ENCODE measurements at places on chromosomes 5 and 9.

DNA sequence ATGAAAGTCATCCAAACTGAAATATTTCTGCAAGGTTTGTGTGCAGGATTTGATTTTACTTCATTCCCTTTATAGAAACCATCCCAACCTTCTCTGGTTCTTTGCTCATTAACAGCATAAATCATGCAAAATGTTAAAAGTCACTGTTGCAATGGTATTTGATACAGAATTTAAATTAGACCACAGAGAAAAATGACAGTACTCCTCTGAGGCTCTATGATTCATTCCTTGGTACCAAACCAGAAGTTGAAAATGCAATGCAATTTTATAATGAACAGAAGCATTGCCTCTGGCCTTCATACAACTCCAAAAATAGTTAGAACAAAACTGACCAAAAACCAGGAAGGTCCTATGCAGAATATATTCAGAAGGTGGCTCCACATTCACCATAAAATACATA is 607.1 kb downstream of the TLE1 start:
- no peak for DNase-seq

DNA sequence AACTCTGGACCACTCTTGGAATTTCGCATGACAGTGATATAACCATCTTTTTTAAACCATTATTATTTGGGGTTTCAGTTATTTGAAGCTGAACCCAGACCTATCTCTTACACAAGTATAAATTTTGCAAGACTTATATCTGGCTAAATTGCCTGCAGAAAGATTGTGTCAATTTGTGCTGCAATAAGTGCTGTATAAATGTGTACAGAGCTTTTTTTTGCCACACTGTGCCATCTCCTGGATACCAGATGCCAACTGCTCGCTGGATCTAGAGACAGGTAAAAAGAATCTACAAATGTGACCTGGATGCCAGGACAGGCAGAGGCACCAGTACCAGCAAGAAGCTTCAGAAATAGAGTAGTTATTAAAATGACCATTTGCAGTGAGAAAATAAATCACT is 25.9 kb upstream of the TTC39B start:
- DNase-seq: no peak

- DNase-seq: no peak
Observed at GRCh38 chr5:93304456-93305250, 276.4 kb downstream of the NR2F1-AS1 start.

DNA sequence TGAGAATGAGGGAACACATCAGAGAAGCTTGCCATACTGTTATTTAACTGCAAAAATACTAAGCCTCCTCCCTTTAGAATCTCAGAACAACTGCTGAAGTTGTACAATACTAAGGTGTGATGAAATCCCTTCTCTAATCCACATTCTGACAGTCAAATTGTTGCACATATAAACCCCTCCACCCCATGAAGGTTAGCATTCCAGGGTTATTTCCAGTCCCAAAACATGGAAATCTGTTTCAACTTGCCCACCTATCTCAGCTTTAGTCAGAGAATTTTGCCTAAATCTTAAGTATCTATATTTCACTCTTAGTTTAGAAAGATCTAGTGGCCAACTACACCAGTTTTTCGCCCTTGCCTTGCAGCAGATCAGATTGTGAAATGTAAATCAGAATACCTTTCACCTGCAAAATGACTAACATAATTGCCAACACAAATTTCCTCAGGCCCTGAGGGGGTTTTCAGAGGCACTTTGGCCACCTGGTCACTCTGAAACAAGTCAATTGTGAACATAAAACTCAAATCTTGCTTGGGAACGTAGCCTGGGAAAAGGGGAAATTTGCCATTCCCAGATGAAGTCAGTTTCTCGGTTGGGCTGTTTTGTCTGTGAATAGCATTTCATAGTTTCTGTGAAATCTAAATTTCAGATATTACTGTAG is 93.9 kb downstream of the EFNA5 start:
- no peak for DNase-seq

GRCh38 chr9:93028448-93029006 is 30.0 kb upstream of the SUSD3 start:
- no peak for DNase-seq

GRCh38 chr5:111237470-111237869 is 13.3 kb downstream of the CAMK4 start:
- no peak for DNase-seq

DNA sequence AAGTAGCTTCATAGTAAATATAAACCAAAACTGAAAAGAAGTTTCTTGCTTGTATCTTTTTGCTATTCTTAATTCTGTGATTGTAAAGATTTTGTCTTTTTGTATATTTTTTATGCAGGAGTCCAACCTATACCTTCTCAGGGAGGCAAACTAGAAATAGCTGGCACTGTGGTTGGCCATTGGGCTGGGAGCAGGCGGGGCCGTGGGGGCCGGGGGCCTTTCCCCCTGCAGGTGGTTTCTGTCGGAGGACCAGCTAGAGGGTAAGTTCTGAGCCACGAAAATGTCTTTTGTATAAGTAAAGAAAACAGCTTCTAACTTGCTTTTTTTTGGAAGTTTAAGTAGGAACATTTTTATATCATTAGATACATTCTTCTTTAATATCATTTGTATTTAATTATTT is 15.4 kb upstream of the PHF2 start:
- no peak for DNase-seq

DNA sequence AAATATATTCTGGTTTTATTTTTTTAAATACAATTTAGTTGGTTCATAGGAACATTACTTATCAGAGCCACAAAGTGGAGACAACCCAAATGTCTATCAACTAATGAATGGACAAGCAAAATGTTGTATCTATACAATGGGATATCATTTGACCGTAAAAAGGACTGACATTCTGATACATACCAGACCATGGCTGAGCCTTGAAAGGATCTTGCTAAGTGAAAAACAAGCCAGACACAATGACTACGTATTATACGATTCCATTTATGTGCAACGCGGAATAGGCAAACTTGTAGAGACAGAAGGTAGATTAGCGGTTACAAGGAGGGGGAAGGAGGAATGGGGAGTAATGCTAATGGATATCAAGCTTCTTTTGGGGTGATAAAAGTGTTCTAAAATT is 621.6 kb downstream of the BNC2 start:
- no peak for DNase-seq

DNA sequence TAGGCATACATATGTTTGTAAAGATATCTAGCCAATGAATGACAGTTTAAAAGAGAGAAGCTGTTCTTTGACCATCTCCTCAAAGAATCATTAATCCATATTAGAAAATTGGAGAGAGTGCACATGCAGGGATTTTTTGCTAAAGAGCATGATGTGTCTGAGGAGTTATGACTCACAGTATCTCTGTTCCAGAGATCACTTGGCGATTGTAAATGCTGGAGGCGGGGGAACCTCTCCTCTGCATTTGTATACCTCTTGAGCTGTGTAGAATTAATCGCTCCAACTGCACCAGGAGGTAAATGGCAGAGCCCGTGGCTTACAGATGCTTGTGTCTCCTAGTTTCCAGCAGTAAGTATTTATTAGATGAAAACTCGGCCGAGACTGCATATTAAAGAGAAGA is 3.6 kb upstream of the SPATA31D1 start:
- DNase-seq: no peak

DNA sequence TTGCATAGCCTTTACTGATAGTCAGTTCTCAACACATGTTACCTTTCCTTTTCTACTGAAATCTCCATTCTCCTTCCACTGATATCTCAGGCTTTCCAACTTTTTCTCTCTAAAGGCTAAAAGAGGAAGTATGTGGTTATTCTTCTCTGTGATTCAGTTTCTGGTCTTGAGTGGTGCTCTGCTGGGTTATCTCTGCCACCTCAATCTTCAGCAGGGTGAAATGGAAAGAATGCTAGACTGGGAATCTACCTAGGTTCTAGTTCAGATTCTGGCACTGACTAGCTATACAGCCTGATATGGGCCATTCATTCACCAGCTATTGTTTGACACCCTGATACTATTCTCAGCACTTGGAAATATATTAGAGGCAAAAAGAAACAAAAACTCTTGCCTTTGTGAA is 124.9 kb upstream of the GRIA1 start:
- no peak for DNase-seq

GRCh38 chr9:126971261-126971660 is 56.7 kb downstream of the RALGPS1 start:
- no peak for DNase-seq

- no peak for DNase-seq
Observed at GRCh38 chr5:128559300-128560297, 21.6 kb upstream of the FBN2 start.

GRCh38 chr9:120393386-120394057 is 186.4 kb downstream of the CDK5RAP2 start:
- DNase-seq: no peak

DNA sequence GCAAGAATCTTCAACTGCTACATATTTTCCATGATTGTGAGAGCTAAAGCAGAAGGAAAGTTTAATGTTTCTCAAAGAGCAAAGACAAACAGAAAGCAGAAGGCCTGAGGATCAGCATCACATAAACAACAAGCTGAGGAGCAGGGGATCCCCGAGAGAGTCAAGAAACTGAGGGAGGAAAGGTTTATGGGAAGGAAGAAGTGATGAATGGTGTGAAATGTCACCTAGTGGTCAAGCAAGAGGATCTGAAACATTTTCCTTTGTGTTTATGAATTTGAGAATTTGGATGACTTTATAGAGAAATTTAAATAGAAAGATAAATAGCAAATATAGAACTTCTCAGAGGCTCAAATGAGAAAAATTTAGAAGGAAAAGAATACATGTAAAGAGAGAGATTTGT is 481.9 kb downstream of the CHSY3 start:
- DNase-seq: no peak

GRCh38 chr9:137054932-137055384 is 1.1 kb upstream of the ENTPD2 start:
- no peak for DNase-seq

All from stimulated activated CD4-positive, alpha-beta T cell treated with anti-CD3 and anti-CD28 coated beads, Interleukin-12 subunit alpha, Interleukin-12 subunit beta, amount 100 ng/mL, for 4 hours (primary cell).